ENCODE measurements at places on chromosomes 3 and 15.

DNA sequence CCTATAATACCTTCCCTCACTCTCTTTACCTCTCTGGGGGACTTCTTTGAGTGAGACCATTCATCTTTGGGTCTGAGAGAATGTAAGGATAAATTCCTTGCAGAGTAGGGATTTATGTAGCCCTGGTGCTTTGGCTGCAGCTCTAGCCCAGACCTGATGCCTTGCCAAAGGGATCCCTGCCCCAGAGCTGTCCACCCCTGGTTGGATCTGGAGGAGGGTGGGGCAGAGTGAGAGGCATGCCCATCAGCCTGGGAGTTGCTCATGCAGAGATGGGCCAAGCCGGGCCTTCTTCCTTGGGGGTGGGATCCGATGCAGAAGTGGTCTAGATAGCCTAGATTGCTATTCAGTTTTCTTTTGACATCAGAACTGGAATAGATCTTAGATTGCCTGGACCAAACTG lies 31.5 kb downstream of the RTP1 start:
- no peak for DNase-seq

- no peak for DNase-seq
Measured at GRCh38 chr3:41205591-41205990, 6.3 kb downstream of the CTNNB1 start.

- no peak for DNase-seq
Measured at GRCh38 chr3:48086705-48087104, 70.5 kb upstream of the MAP4 start.

- peak; percentile 36 for DNase-seq
Measured at GRCh38 chr3:112013058-112013783, 14.5 kb downstream of the TAGLN3 start.

DNA sequence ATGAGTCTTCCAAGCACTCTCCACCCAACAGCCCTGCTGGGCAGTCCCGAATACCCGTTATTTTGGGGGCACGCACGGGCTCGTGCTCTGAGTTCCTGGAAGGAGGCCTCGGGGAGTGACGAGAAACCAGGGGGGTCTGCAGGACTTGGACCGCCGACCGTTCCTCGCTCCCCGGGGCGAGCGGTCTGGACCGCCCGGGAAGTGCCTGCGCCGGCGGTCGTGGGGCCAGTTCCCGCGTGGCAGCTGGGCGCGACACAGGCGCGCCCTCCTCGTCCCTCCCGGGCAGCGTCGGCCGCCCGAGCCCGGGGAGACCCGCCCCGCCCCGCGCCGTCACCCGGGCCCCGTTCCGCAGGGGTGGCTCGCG lies 387 bp downstream of the GNB4 start:
- DNase-seq, result no peak
